ENCODE measurements at places on chromosomes 1 and 21.

- DNase-seq = no peak
Measured at GRCh38 chr21:38902608-38903445, 97.1 kb downstream of the ETS2 start.

DNA sequence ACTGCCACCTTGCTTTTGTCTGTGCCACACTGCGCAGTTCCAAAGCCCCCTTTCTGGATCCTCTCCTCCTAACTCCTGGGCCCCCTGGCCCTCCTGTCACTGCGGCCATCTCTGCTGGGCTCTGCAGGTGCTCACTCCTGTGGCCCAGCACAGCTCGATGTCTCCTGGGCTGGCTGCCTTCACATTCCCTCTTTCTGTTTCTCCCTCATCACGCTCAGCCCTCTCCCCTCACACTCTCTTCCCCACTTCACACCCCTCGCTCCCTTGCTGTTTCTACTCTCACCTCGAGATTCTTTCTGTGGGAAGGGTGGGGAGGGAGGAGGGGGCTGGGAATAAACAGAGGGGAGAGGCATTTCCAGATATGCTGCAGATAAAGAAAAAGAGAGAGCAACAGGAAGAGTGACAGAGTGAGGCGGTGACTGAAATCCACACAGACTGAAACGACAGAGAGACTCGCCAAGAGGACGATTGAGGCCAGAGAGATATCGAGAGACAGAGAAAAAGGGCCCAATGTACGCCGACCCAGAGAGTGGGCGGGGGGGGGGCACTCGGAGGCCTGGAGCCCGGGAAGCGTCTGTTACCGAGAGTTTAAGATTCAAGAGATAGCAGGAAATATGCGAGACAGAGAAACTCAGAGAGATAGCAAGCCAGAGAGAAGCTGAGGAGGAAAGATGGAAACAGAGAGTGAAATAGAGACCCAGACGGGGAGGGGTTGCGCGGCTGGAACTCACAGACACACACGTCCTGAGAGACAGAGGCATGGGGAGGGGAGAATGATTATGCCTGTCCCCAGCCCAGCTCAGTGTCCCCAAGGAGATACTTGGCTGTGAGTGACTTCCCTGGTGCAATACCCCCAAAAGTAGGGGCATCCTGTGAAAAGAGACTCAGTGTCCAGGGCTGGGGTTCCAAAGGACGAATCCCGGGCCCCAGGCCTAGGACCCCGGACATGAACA lies 666 bp downstream of the CSF3R start:
- no peak for DNase-seq

DNA sequence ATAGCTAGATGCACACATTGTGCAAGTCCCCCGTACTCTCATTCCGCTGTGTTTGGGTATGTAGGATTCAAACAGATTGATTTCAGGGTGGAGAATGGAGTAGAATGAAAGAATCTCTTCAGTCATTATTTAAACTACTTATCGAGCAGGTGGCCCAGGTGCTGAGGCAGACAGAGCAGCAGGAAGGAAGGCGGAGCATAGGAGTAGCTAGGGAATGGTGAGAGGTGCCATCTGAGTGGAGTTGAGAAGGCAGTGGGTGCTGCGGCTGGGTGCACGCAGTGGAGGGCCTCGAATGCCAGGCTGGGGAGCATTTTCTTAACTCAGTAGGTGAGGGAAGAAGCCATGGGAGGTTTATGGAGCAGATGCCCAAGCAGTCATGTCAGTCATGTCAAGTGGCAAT lies 45.2 kb upstream of the CD101 start:
- no peak for DNase-seq

GRCh38 chr1:235996048-235996785 lies 68.7 kb downstream of the NID1 start:
- DNase-seq = no peak

DNA sequence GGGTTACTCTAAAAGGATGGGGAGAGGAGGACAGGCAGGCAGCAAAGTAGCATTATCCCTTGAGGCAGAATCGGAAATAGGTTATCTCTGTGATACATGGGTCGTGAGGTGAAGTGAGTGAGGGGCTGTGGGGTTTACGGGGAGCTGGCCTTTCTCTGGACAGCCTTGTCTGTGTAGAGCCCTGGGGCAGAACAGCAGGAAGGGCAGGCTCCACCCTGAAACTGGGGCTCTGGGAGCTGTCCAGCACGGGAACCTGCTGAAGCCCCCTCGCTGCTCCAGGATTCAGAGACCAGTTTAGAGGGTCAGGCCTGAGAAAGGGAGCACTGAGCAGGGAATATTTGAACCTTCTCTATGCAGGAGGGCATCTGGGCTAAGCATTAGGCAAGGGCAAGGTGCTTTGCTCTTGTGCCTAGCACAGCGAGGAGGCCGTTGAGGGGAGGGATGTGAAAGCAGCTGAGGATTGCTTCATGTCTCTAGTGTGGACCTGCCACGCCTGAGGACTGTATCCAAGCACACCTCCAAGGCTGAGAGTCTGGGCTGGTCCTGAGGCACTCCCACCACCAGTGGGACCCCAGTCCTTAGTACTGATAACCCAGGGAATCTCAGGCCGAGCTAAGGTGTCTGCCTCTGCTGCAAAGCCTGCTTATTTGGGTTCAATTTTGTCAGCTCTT lies 55.8 kb downstream of the NAV1 start:
- no peak for DNase-seq

GRCh38 chr1:54151013-54151412 lies 1.8 kb downstream of the CDCP2 start:
- DNase-seq = no peak

GRCh38 chr1:201570181-201570885 lies 31.4 kb downstream of the NAV1 start:
- DNase-seq = no peak

DNA sequence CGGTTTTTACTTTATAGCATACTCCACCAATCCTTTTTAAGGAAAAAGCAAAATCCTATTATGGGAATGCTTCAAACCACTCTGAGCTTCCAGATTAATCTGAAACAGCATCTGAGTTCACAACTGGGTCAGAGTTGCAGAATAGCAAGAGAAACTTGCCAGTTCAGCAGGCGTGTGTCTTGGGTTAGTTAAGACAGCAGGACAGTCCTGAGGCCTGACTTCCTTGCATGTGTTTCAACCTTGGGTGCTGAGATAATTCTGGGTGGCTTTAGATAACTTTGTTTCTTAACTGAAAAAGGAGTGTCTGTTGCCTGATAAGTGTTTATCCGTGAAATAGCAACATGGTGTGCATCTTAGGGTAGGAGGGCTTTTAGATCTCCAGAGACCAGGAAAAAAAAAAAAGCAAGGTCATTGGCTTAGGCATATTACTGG lies 169.2 kb downstream of the DHRS3 start:
- DNase-seq = no peak

GRCh38 chr1:116902027-116902426 lies 7.7 kb upstream of the PTGFRN start:
- no peak for DNase-seq

DNA sequence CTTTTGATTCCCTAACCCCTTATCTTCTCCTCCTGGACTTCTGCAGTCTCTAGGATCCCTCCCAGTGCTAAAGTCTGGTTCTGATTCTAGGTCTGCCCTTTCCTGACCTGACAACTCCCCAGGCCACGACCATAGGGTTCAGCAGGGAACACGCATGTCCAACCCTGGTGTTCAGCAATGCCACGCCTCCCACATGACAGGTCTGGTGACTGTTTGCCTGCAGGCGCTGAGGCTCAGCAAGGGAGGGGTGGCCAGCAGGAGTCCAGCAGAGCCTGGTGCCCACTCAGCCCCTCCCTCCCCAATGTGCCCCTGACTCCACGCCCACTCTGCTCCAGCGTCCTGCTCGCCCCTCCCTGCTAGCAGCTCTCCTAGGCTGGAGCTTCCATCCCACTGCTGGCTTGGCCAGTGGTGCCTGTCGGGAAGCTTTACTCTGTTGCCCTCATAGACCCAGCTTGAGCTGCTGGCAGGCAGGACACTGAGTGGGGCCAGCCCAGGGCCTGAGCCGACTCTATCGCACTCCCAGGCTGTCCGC lies 17.3 kb downstream of the SLC9A1 start:
- peak; percentile 76 for DNase-seq

GRCh38 chr1:67120855-67121619 lies 13.7 kb downstream of the C1orf141 start:
- no peak for DNase-seq

- DNase-seq = peak; percentile 60
Measured at GRCh38 chr21:21688889-21689288, 690.7 kb downstream of the NCAM2 start.

DNA sequence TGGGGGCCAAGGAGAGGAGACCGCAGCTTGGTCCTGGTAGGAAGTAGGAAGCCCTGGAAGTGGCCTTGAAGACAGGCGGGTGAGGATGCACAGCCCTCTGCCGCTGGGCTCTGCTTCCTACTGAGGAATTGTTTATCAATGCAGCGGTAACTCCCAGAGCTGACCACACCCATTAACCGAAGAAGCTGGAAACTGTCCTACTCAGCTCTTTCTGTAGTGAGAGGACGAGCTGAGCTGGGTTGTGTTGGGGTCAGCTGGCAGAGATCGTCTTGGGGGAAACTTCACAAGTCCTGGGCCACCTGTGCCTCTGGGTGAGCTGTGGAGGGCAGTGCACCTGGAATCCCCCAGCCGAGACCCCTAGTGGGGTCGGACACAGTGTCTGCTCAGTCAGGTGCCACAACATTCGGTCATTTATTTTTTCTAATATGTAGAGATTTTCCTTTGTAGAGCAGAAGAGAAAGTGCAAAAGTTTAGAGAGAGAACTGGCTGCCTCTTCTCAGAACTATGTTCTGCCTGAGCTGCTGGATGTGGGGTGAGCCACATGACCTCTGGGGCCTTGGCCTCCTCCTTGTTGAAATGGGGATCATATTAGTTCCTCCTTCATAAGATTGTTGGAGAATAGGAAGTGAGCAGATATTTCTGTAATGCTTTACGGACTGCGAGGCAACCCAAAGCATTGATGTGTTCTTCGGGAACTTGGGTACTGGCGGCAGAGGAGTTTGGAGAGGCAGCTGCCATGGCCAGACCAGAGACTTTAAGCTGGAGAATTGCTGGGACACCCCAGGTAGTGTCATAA lies 3.6 kb downstream of the NECAP2 start:
- DNase-seq = no peak

- DNase-seq = no peak
Measured at GRCh38 chr1:168252204-168252733, 26.5 kb downstream of the SFT2D2 start.

DNA sequence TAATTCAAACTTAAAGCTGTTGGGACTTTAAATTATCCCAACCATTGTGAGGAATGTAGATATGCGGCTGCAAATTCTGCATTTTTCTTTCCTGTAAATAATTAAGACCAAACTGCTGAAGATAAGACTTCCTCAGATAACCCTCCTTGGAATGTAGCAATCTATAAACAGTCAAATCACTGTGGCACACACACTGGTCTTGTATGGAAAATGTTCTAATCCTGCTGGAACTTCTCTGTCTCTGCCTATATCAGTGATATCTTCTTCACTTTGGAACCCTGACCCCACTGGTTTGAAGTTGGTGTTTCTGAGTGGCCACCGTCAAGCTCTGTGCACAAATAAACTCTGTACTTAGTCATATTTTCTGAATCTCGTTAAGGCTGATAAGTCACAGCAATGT lies 32.9 kb downstream of the HSF2BP start:
- no peak for DNase-seq

GRCh38 chr1:240090957-240091600 lies 604 bp upstream of the FMN2 start:
- DNase-seq = no peak

- no peak for DNase-seq
Measured at GRCh38 chr1:199007423-199007822, 368.6 kb downstream of the PTPRC start.

DNA sequence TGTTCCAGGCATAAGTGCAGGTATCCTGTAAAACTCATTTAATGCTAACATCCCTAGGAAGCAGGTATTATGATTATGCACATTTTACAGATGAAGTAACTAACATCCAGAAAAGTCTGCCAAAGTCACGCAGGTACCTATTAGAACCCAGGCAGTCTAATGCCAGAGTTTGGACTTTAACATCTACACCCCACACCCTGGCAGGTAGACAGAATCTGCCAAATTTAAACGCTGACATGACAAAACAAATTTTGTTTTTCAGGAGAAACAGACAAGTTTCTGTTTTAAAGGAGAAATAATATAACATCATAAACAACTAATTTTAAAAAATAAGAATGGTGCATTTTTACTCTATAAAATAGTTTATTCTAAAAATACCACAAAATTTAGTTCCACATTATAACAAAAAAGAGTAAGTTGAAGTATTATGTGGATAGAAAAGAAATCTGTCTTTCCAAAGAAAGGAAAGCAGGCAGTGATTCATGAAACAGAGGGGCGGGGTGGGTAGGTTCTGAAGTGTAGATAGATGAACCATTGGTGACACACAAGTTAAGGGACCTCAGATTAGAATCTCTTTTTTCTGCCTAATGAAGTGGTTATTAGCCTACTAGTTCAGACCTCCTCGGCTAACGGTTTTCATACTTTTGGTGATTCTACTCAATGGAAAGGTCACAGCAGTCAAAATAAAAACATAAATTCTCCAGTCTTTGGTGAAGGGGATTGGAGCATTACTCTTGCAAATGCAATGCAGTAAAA lies 1.7 kb downstream of the ASPM start:
- no peak for DNase-seq

DNA sequence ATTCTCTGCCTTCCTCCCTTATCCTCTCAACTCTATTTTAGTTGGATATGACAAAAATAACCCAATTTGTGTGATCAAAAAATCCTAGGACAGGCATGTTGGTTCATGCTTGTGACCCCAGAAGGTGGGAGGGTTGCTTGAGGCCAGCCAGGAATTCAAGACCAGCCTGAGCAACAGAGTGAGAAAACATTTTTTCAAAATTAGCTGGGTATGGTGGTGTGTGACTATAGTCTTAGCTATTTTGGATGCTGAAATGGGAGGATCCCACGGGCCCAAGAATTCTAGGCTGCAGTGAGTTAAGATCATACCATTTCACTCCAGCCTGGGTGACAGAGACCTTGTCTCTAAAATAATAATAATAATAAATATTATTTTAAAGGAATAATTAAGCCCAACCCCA lies 1383.1 kb upstream of the ADGRL2 start:
- DNase-seq = no peak
